ENCODE measurements at places on chromosomes 6 and 20.

DNA sequence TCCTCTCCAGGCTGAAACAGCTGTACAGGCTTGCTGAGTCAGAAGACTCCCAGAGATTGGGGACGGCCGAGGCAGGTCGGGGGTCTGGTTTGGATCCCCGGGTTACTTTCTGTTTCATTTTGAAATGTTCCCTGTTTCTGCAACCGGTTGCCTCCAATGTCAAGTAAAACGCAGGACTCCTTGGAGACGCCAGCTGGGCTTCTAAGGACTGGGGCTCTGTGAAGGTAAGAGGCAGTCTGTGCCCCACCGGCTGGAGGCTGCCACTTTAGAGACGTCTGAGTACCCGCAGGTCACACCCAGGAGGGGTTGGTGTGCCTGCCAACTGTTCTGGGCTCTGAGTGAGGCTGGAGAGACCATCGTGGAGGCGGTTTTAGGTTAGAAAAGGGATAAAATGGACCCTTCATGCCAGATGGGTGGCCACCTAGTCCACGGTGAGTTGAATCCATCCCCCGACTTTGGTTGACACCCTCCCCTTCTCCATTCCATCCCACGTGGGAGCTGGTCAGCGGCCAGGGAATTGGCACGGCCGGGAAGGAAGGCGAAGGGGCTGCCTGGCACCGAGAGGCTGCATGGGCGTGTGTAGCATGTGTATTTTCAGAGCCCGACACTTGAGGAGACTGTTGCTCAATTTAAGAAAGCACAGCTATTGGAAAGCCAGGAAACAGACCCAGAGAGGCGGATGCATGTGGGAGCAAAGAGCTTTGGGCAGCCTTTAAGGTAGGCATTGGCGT is 240.9 kb downstream of the PHACTR1 start:
- DNase-seq: no peak

DNA sequence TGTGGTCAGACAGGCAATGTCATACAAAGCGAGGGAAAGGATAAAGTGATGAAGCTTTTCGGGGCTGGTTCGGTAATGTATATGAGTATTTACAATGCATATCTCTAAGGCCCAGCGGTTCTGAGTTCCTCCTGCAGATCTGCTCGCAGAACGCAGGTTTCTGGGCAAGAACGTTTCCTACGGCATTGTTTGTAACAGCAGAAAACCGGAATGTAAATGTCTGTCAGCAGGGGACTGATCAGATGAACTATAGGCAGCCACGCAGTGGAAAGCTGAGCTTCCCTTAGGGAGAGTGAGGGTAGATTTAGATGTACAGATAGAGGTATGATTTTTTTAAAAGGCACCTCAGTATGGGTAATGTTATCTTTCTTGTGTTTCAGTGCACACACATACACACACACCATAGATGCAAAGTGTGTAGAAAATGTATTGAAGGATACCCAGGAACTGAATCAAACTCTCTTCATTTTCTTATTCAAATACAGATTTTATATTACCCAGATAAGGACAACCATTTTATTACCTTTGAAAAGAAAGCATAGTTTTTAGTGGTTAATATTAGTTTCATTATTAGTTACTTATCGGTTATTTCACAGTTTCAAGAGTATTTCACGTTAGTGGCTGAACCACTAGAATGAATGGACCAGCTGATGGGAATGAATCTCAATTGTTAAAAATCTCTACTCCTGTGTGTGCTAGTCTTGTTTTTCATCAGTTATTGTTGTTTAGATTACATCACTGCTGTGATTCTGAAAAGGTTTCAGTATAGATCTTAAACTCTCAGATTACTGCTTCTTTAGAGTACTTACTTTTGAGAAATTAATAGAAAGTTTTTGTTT is 56.2 kb downstream of the SNX9 start:
- DNase-seq: peak; percentile 16

GRCh38 chr20:52056203-52057062 is 135.1 kb downstream of the ZFP64 start:
- no peak for DNase-seq

GRCh38 chr20:32585011-32585585 is at the start of gene NOL4L:
Gene NOL4L, minus strand, starts transcription at chr20:32585333. Its CDS starts 443 bp downstream, at chr20:32584890.
- DNase-seq: no peak

DNA sequence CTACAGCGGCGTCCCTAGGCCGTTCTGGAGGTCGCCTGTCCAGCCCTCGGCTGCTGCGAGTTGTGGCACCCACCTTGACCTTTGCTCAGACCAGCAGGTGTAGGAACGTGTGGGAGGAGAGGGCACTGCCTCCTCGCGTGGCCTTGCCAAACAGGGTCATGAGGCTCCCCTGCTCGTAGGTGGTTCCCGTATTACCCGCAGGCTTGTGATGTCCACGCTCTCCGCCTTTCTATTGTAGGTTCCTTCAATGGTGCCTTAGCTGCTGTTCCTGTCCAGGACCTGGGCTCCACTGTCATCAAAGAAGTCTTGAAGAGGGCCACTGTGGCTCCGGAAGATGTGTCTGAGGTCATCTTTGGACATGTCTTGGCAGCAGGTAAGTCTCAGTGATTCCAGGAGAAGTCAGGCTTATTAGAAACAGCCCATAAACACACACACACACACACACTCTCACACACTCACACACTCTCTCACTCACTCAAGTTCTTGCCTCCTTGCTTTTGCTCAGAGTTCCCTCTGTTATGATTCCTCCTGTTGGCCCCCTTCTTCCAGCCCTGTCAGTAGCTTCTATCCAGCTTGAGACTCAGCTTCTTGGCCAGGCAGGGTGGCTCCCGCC is 942 bp downstream of the ACAT2 start:
- DNase-seq: peak; percentile 6

DNA sequence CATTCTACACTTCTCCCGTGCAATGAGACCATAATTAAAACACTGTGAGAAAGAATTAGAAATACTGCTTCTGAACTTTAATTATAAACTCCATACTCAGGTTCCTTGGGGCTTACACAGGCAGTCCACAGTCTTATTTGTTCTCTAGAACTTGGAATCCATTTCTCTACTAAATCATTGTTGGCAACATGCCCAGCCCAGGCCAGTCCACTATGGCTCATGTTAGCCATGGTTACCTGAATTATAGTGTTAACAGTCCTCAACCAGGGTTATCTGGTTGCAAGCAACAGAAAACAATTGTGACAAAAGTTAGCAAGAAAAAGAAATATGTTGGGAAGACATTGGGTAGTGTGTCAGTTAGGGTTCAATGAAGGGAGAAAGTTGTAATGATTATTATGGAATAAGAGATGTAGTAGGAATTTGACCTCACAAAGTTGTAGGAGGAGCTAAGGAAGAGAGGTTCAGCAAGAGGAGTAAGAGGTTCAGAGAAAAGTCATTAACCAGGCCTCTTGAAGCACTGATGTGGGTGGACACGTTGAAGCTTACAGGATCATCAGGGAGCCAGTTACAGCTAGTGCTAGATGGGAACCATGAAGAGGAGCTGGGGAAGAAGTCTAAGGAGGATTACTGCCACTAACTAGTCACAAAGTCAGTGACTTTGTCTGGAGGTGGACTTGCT is 352.5 kb upstream of the PRND start:
- DNase-seq: no peak

- DNase-seq: no peak
These were observed 335.8 kb upstream of the QKI start for GRCh38 chr6:163078712-163079111.

DNA sequence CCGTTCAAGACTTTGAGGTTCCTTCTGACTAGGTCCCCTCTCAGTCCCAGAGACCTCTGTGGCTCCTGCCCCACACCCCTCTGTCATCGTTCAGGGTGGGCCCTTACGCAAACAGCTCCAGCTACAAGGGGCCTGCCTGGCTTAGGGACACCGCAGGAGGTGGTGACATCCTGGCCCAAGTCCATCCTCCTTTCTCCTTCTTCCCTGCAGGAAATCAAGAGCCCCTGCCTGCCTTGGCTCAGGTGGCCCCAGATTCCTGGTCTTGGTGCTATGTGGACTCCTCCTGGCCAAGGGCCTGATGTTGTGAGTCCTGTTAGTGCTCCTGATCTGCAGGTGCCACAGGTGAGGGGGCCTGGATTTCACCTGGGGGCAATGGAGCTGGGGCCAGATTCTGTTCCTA is 8.1 kb downstream of the TREML4 start:
- no peak for DNase-seq

- no peak for DNase-seq
These were observed 116.1 kb upstream of the TIAM2 start for GRCh38 chr6:154878871-154879491.

- DNase-seq: no peak
These were observed 2.4 kb upstream of the DBNDD2 start for GRCh38 chr20:45405571-45406259.

- no peak for DNase-seq
These were observed 261.0 kb downstream of the DOK5 start for GRCh38 chr20:54736421-54736820.

DNA sequence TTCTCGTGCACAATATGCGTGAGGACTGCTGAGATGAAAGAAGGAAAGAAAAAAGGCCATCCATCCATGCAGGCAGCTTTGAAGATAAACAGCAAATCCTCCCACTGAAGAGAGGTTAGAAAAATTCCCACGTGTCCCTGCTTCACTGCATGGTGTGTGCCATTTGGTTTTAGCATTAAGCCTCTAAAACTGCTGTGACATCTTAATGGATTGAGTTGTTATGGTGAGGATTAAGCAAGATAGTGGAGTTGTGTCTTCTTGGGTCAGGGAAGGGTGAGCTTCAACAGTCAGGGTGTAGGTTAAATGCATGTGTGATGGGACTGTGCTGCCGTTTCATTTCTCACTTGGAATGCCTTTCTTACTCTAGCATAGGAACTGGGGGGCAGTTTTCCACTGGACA is 50.5 kb downstream of the ZNF831 start:
- no peak for DNase-seq

DNA sequence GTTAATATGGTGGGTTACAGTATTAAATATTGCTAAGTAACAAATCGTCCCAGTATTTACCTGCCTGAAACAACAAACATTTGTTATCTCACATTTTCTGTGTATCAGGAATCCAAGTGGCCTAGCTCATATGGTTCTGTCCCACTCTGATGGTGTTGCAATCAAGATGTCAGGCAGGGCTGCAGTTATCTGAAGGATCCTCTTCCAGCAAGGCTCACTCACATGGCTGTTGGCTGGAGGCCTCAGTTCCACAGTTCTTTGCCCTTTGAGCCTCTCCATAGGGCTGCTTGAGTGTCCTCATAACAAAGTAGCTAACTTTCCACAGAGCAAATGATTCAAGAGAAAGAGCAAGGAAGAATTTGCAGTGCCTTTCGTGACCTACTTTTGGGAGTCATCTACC is 17.7 kb downstream of the RAB22A start:
- no peak for DNase-seq

- no peak for DNase-seq
These were observed 94.6 kb downstream of the ADGB start for GRCh38 chr6:146693342-146693741.

- no peak for DNase-seq
These were observed 4.9 kb upstream of the ARFGAP1 start for GRCh38 chr20:63267691-63268090.

DNA sequence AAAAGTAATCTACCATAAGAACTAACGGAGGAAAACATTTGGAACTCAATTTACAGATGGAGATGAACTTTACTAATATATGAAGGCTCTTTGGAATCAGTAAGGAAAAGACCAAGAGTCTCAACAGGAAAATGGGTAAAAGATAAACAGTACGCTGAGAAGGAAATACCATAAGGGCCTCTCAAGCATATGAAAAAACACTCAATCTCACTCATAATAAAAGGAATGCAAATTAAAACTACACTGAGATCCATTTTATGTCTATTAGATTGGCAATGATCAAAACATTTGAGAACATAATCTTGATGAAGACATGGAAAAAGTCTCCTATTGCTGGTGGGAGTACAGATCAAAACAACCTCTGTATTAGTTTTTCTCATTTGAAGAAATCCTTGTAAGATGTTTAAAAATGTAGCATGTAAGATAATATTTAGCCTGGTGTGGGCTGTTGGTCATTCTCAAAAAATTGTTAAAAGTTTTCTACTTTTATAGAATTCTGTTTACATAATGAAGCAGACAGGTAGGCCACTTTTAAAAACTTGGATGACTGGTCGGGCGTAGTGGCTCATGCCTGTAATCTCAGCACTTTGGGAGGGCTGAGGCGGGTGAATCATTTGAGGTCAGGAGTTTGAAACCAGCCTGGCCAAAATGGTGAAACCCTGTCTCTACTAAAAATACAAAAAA is 14.5 kb downstream of the REV3L start:
- no peak for DNase-seq

- no peak for DNase-seq
These were observed 1.5 kb downstream of the CCND3 start for GRCh38 chr6:41939848-41940758.

- no peak for DNase-seq
These were observed 302.1 kb downstream of the BTBD3 start for GRCh38 chr20:12219798-12220197.

- no peak for DNase-seq
These were observed 621.1 kb upstream of the ADGRB3 start for GRCh38 chr6:68013780-68014515.

DNA sequence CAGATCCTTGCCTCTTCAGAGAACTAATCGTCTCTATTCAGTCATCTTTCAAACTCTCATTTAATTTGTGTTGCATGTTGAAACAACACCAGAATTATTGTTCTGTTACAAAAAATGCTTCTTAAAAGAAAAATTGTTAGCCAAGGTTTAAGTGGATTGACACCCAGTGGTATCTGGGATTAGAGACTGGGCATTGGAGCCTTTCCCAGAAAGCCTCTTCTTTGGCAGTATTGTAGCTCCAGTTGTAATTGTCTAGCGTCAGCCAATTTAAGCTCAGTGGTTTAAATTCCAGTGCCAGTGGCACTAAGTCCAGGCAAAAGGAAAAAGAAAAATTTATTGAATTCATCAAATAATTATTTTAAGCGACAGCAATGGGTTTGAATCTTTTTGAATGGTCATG is 801 bp downstream of the CCDC28A start:
- DNase-seq: no peak

- no peak for DNase-seq
These were observed 35.4 kb downstream of the FAM229B start for GRCh38 chr6:112122756-112123155.

DNA sequence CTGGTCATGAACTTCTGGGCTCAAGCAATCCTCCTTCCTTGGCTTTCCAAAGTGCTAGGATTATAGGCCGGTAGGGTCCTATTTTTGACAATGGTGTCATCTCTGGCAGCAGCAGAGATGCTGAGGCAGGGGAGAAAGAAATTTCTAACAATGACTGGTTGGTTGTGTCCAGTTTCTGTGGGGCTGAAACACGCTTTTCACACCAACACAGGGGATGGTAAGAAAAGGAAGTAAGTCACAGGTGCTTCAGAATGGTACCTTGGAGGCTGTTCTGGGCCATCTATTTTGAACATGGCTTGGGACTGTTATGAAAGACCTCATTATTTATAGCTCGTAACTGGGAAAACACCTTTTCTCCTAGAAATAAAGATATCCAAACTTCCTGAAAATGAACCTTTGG is 72.6 kb downstream of the GJA10 start:
- DNase-seq: no peak

GRCh38 chr6:158926414-158926813 is 73.6 kb downstream of the RSPH3 start:
- no peak for DNase-seq

- DNase-seq: no peak
These were observed 9.5 kb downstream of the NPEPL1 start for GRCh38 chr20:58702161-58702510.

GRCh38 chr20:50788045-50788991 is 6.5 kb upstream of the BCAS4 start:
- no peak for DNase-seq

All from GM19239 (cell line).